ENCODE measurements at places on chromosomes 4 and X.

- no peak for DNase-seq
These were observed 11.9 kb upstream of the HS3ST1 start for GRCh38 chr4:11440481-11441193.

- DNase-seq: no peak
These were observed 49.9 kb upstream of the SLC4A4 start for GRCh38 chr4:71288875-71289274.

- DNase-seq: peak; percentile 9
These were observed 957 bp downstream of the TIMM17B start for GRCh38 chrX:48896611-48897011.

GRCh38 chr4:30723201-30723955 lies 3.2 kb downstream of the PCDH7 start:
- no peak for DNase-seq

- DNase-seq: no peak
These were observed 92.5 kb downstream of the AFAP1 start for GRCh38 chr4:7847206-7847605.

GRCh38 chr4:103774326-103774825 lies 54.6 kb upstream of the TACR3 start:
- no peak for DNase-seq

GRCh38 chr4:121270389-121270788 lies 106.3 kb upstream of the TNIP3 start:
- DNase-seq: no peak

Measured in NCI-H510A (cell line).